Esophagus squamous epithelium (tissue), 5 donors: ENCODE measurements at places on chromosomes 4 and X. TPM values are rescaled to one million over a fixed set of nuclear protein-coding genes. Genes with fewer than 3 reads are reported as not detected.

DNA sequence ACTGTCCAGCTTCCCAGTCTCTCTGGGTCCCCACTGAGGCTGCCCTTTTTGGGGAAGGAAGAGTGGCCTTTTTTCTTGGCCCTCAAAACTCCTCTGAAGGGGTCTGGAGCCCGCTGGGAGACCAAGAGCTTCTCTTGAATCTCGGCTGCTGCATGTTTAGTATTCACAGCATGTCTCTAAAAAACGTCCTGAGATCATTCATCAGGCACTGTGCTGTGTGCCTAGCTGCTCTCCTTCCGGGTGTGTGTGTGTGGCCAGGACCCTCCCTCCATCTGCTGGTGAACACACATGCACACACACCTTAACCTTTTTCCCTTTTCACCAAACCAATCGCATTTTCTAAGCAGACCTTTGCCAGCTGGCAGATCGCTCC is 841 bp upstream of the FRMPD3 start:
- no peaks in the 10 kb centered on the region for H3K36me3 ChIP-seq
- peaks cover 28% of the 10 kb centered on the region for H3K4me1 ChIP-seq
- no peak for DNase-seq
- no peak overlapping the region for H3K27ac ChIP-seq

DNA sequence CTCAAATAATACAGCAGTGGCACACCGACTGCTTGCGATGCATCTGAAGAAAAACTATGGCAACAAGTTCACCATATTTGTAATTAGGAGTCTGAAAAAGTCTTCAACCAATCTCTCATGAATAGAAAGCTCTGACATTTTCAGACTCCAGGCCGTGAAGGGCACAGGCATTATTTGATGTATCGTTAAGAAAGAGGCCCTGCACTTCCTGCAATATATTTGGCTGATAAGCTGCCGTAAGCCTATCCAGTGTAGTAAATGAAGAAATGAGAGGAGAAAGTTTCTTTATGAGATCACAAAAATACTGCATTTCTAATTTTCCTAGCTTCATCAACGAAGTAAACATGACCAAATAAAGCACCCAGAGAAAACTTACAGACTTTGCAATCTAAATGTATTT is 613.8 kb upstream of the TECRL start:
- H3K27ac ChIP-seq, result no peak overlapping the region
- H3K27me3 ChIP-seq, result no peaks in the 10 kb centered on the region
- H3K36me3 ChIP-seq, result no peaks in the 10 kb centered on the region
- DNase-seq, result no peak
- H3K4me1 ChIP-seq, result no peaks in the 10 kb centered on the region

- H3K36me3 ChIP-seq, result no peaks in the 10 kb centered on the region
- H3K4me3 ChIP-seq, result no peak overlapping the region
- no peak overlapping the region for H3K27ac ChIP-seq
- H3K27me3 ChIP-seq, result no peaks in the 10 kb centered on the region
- no peaks in the 10 kb centered on the region for H3K4me1 ChIP-seq
Observed at GRCh38 chr4:24683116-24683515, 98.8 kb upstream of the DHX15 start.

The PLXNB3 gene
- total RNA-seq, result 8.8 TPM

DNA sequence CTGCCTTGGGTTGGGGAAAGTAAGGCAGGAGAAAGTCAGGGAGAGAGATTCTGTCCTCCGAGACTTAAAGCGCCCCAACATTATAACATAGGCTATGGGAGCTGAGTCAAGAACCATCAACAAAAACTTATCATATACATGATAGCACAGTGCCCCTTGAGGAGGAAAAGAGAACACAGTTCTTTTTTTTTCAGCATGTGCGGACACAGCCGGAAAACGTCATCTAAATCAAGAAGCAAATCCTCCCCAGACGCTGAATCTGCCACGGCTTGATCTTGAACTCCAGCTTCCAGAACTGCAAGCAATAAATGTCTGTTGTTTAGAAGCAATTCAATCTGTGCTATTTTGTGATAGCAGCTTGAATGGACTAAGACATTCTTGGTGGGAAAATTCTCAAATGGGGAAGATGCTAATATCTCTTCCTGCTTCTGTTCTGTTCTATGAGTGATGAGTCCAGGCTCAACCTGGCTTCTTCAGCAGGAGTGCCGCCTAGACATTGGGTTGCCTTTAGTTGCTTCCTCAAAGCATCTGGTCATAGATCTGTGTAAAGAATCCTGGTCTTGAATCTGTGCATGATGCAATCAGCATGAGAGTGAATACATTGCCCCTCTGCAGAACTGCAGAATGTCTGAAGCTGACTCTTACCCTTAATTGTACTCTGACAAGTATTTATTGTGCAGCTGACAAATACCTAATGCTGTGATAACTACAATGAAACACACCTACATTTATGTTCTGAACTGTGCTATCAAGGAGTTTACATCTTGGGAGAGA is 549.8 kb upstream of the PRKX start:
- no peaks in the 10 kb centered on the region for H3K27me3 ChIP-seq
- H3K27ac ChIP-seq, result no peak overlapping the region
- H3K4me3 ChIP-seq, result no peak overlapping the region
- H3K36me3 ChIP-seq, result no peaks in the 10 kb centered on the region
- H3K4me1 ChIP-seq, result no peaks in the 10 kb centered on the region

The ENPEP gene
- 1.6 TPM for total RNA-seq

DNA sequence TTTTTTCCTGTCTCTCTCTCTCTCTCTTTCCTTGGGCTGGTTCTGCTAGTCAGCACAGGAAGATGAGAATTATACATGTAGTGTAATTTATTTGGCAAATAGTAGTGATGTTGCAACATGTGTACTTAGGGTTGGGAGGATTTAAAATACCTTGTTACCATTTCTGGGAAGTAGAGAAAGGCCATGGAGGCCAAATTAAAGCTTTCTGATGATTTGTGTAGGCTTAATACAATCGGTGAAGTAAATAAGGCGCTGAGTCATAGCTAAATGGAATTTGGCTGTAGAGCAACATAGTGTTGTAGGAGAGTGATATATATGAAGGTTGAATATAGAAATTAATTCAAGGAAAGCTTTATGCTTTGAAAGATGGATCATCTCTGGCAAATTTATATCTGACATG is 295.3 kb downstream of the GRID2 start:
- no peaks in the 10 kb centered on the region for H3K36me3 ChIP-seq
- no peak overlapping the region for H3K4me3 ChIP-seq
- H3K27me3 ChIP-seq, result no peaks in the 10 kb centered on the region
- DNase-seq, result no peak
- no peak overlapping the region for H3K27ac ChIP-seq

- no peaks in the 10 kb centered on the region for H3K27me3 ChIP-seq
- H3K4me1 ChIP-seq, result no peaks in the 10 kb centered on the region
- H3K27ac ChIP-seq, result no peak overlapping the region
- H3K36me3 ChIP-seq, result peaks cover 6% of the 10 kb centered on the region
Observed at GRCh38 chr4:1928356-1929239, 57.4 kb downstream of the NSD2 start.

The EXOC1L gene
- total RNA-seq, result not detected

The CXorf49 gene
- not detected for total RNA-seq

The BRS3 gene
- not detected for total RNA-seq

GRCh38 chrX:17710871-17711301 is 26.4 kb upstream of the SCML1 start:
- H3K27me3 ChIP-seq, result no peaks in the 10 kb centered on the region
- no peak for DNase-seq
- H3K4me1 ChIP-seq, result no peaks in the 10 kb centered on the region
- no peaks in the 10 kb centered on the region for H3K36me3 ChIP-seq
- H3K27ac ChIP-seq, result no peak overlapping the region

The ADGRA3 gene
- total RNA-seq, result 15.9 TPM

The SPANXN4 gene
- not detected for total RNA-seq

DNA sequence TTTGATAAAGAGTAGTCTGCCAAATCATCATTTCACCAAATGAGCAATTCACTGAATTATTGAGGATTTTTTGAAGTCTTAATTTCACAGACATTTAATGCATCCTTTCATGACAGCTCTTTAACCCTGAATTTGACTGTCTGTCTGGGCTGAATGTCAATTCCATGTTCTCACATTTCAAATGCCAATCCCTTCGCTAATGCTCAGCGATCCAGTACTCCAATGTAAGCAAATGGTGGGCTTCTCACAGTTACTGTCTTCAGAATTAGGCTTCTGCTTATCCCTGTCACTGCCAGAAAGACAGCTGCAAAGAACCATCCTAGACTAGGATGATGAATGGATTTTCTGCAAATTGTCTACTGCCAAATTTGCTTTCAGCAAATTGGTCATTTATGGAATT is 36.2 kb upstream of the USP38 start:
- H3K4me3 ChIP-seq, result no peak overlapping the region
- no peak for DNase-seq
- H3K27ac ChIP-seq, result no peak overlapping the region
- H3K4me1 ChIP-seq, result no peaks in the 10 kb centered on the region
- H3K27me3 ChIP-seq, result no peaks in the 10 kb centered on the region
- H3K36me3 ChIP-seq, result no peaks in the 10 kb centered on the region

GRCh38 chrX:74535408-74536151 is 78.8 kb downstream of the RLIM start:
- H3K4me1 ChIP-seq, result no peaks in the 10 kb centered on the region
- no peak for DNase-seq
- no peaks in the 10 kb centered on the region for H3K36me3 ChIP-seq
- peak overlapping the region; percentile 39 for H3K4me3 ChIP-seq

DNA sequence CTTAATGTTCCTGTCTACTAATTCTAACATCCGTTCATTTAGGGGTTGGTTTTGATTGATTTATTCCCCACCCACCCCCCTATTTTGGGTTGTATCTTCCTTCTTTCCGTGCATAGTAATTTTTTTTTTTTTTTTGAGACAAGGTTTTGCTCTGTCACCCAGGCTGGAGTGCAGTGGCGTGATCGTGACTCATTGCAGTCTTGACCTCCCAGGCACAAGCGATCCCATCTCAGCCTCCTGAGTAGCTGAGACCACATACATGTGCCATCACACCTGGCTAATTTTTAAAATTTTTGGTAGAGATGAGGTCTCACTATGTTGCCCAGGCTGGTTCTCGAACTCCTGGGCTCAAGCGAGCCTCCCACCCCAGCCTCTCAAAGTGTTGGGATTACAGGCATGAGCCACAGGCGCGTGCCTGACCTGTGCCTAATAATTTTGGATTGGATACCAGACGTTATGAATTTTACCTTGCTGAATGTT is 79.9 kb downstream of the ZFX start:
- no peak for DNase-seq
- peaks cover 3% of the 10 kb centered on the region for H3K27me3 ChIP-seq
- no peak overlapping the region for H3K27ac ChIP-seq
- H3K36me3 ChIP-seq, result no peaks in the 10 kb centered on the region
- no peaks in the 10 kb centered on the region for H3K4me1 ChIP-seq

GRCh38 chrX:41664908-41665307 is 23.9 kb upstream of the GPR34 start:
- H3K4me3 ChIP-seq, result no peak overlapping the region
- H3K27me3 ChIP-seq, result no peaks in the 10 kb centered on the region
- H3K4me1 ChIP-seq, result no peaks in the 10 kb centered on the region
- peaks cover 11% of the 10 kb centered on the region for H3K36me3 ChIP-seq

The SLC26A1 gene
- total RNA-seq, result not detected

- no peak overlapping the region for H3K27ac ChIP-seq
- no peak for DNase-seq
- H3K4me3 ChIP-seq, result no peak overlapping the region
- H3K36me3 ChIP-seq, result no peaks in the 10 kb centered on the region
- no peaks in the 10 kb centered on the region for H3K4me1 ChIP-seq
Observed at GRCh38 chr4:106587558-106587957, 219.0 kb upstream of the GIMD1 start.

DNA sequence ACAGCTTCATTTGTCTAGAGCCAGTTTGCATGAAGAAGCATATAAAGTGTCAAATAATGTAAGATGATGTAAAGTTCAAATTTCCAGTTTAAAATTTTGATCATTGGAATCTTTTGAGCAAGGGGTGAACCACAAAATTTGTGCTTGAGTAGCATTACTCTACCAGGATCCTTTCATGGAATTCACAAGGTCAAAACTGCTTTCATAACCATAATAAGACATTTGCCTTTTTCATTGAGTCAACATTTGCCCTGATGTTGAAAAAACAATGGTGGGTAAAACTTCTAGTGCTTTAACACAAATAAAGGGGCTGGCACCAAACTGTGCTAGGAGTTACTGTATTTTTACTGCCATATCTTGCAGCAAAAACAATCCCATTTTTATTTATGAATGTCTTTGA is 142.2 kb downstream of the GLRA3 start:
- H3K27me3 ChIP-seq, result no peaks in the 10 kb centered on the region
- H3K27ac ChIP-seq, result no peak overlapping the region
- no peaks in the 10 kb centered on the region for H3K36me3 ChIP-seq
- DNase-seq, result no peak
- H3K4me1 ChIP-seq, result no peaks in the 10 kb centered on the region

The PAPSS1 gene
- total RNA-seq, result 31.5 TPM

The MAGEA8 gene
- total RNA-seq, result not detected

GRCh38 chr4:33386764-33387163 is 2666.6 kb downstream of the PCDH7 start:
- no peaks in the 10 kb centered on the region for H3K4me1 ChIP-seq
- H3K4me3 ChIP-seq, result no peak overlapping the region
- no peak for DNase-seq
- no peaks in the 10 kb centered on the region for H3K36me3 ChIP-seq
- no peaks in the 10 kb centered on the region for H3K27me3 ChIP-seq

The GABRG1 gene
- total RNA-seq, result not detected

The MAGEA1 gene
- total RNA-seq, result not detected

The PCSK1N gene
- not detected for total RNA-seq

- H3K4me1 ChIP-seq, result no peaks in the 10 kb centered on the region
- H3K27ac ChIP-seq, result no peak overlapping the region
- H3K36me3 ChIP-seq, result no peaks in the 10 kb centered on the region
- no peak for DNase-seq
Observed at GRCh38 chr4:101711590-101712260, 78.8 kb upstream of the BANK1 start.

DNA sequence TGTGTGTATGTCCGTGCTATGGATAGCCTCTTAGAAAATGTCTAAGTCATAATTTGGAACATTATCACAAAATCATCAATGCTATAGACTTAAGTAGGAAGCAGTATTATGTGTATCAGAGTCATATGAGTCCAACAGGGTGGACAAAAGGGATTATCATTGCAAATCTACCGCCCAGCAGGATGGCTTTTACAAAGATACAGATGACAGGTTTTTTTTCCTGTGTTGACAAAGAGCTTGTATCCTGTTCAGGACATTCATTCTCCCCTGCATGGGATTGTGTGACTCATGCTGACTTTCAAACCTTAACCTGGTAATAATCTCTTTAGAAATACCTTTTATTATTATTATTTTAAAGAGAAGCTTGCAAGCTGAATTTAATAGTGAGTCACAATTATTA is 310.3 kb upstream of the GNPDA2 start:
- no peak overlapping the region for H3K27ac ChIP-seq
- no peaks in the 10 kb centered on the region for H3K27me3 ChIP-seq
- DNase-seq, result no peak
- no peaks in the 10 kb centered on the region for H3K4me1 ChIP-seq

DNA sequence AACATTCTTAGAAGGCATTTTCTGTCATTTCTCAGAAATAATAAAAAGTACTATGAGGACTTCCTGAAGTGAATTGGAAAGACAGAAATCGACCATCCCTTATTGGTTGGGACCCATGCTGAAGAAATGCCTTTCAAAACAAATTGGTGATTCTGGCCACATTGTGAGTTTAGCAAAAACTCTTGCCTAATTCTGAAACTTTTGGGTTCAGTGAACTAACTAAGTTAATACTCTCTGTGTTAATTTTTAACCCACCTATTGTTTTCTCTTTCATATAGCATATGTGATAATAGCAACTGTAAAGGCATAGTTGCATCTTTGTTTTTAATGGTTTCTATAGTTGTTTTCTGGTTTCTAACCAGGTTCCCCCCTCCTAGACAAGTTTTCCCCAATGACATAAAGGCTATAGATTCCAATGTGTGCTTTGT is 129.3 kb upstream of the FAT1 start:
- H3K27ac ChIP-seq, result no peak overlapping the region
- H3K4me1 ChIP-seq, result peaks cover 10% of the 10 kb centered on the region
- H3K36me3 ChIP-seq, result no peaks in the 10 kb centered on the region
- H3K27me3 ChIP-seq, result no peaks in the 10 kb centered on the region
- no peak overlapping the region for H3K4me3 ChIP-seq
